ENCODE measurements at places on chromosomes 7 and 10.

DNA sequence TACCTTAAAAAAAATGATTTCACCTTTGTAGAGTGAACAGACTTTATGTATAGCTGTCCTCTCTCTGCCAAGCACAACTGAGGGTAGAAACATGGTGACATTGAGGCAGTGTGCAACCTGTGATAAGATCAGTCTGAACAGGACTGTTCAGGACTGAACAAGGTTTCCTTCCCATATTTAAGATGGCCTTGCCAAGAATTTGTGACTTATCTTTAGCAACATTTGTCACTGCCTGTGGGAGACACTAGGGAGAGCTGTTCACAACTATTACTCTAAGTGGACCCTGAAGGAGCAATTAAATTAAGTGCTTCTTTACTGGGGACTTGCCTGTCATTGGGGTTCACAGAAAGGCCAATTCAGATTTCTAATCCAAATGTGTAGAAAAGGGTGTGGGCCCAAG lies 6.7 kb downstream of the OR13A1 start:
- no peak for DNase-seq

DNA sequence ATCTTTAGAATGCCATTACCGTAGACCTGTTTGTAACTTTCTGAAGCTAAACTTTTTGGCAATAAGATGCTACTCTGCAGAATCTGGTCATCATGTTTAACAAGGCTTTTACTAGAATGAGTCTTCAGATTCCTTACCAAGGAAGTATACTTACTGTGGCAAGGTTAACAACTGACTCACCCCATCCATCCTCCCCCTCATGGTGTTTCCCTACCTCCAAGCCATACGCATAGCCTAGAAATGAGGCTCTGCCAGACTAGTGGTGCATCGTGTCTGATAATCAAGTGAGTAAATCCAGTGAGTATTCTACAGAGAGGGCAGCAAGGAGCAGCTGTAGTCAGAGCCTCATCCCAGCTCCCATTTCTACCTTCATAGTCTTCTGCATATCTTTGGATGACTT lies 223.6 kb downstream of the IPMK start:
- DNase-seq: no peak

- no peak for DNase-seq
These were observed 116.4 kb upstream of the SEM1 start for GRCh38 chr7:96826089-96826488.

DNA sequence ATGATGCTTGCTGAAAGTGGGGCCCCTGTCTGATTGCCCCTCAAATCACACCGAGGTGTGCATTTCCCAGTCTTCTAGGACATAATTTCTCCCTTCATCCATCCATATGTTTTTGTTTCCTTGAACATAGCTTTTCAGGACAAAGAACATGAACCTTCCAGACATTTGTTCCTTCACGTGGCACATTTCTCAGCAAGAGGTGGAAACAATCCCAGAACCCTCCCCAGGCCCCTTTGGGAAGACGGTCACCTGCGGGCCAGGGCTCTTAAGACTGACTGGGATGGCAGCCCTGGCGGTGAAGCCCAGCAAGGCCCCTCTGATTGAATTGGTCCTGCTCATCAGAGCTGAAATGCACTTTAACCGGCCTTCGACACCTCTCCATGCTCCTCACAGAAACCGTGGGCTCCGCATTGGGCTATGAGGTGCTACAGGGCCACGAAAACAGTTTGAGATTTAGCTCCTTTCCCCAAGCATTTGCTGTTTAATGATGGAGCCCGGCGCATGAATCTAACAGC lies 522.5 kb upstream of the DPP6 start:
- no peak for DNase-seq

DNA sequence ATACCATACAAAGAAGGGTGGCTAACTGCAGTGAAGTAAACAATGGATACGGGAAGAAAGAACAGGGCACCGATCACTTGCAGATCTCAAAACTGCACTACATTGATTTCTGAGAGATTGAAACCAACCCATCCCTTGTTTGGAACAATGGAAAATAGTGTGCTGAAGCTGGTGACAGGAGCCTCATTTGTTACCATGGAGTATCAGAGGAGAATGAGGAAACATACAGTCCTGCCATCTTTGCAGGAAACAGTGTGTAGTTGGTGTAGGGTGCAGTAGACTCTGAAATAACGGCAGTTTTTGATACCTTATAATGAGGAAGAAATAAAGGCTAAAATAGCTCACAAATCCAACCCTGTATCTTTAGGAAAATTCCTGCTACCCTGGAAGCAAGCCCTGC lies 118.5 kb downstream of the ARHGAP21 start:
- DNase-seq: no peak

DNA sequence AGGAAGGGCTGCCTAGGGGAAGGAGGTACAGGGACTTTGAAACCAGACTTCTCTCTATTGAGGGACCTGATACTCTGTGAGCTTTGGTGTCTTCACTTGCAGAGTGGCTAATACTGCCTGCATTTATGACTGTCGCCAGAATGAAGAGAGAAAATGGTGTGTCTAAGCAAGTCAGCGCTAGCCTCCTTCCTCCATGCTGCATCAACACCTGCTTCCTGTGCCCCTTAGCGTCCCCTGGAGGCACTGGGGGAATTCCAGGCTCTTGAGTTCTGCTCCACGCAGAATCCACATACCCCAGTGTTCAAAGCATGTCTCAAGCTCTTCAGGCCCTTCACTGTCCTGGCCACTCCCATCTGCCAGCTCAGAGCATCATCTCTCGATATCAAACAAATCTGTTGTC lies 140.5 kb downstream of the PKD1L1 start:
- no peak for DNase-seq

GRCh38 chr10:129760416-129760815 lies 203.7 kb downstream of the EBF3 start:
- DNase-seq: no peak

- no peak for DNase-seq
These were observed 611.2 kb downstream of the SDK1 start for GRCh38 chr7:3912291-3912690.

GRCh38 chr7:157627033-157627432 lies 290.2 kb downstream of the DNAJB6 start:
- DNase-seq: no peak

- no peak for DNase-seq
These were observed 159.4 kb upstream of the MEOX2 start for GRCh38 chr7:15845868-15846267.

DNA sequence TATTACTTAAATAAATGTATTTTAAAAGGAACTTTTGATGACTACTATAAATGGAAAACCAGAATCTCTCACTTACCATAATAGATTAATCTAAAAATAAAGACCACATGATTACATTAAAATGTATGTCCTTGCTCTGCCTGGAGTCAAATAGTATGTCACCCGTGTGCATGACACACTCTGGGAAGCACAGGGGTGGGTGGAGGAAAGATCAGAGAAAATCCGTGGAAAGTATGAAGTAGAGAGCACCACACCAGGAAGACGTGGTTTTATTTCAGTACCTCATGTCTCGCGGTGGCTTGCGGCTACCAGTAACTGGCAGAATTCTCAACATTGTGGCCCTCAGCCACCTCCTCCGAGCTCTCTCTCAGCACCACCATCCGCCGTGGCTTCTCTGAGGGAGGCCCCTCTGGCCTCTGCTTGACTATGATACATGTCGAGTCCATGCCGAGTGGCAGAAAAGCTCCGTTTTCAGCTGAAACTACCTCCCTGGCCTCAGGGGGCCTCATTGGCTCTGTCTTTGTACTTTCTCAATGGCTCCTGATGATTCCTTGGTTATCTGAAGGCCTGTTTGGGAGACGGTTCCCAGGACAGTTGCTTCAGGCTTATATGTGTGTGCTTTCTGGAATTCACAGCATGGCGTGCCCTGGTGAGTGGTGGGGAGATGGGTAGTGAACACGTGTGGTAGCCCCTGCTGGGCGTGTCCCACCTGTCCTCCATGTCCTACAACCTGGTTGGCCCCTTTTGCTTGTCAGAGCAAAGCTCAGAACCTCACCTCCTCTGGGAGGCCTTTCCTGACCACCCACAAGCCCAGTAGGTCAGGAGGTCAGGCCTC lies 49.8 kb downstream of the LHPP start:
- DNase-seq: no peak

- DNase-seq: no peak
These were observed 49.4 kb downstream of the FRMPD2 start for GRCh38 chr10:48224979-48225560.

- DNase-seq: no peak
These were observed 596.0 kb upstream of the TPK1 start for GRCh38 chr7:145431834-145432233.

GRCh38 chr7:137882261-137882668 lies 35.5 kb upstream of the DGKI start:
- DNase-seq: no peak

GRCh38 chr10:72720814-72721660 lies 29.1 kb downstream of the MCU start:
- DNase-seq: no peak

- DNase-seq: no peak
These were observed 48.0 kb downstream of the BRAF start for GRCh38 chr7:140876519-140877248.

DNA sequence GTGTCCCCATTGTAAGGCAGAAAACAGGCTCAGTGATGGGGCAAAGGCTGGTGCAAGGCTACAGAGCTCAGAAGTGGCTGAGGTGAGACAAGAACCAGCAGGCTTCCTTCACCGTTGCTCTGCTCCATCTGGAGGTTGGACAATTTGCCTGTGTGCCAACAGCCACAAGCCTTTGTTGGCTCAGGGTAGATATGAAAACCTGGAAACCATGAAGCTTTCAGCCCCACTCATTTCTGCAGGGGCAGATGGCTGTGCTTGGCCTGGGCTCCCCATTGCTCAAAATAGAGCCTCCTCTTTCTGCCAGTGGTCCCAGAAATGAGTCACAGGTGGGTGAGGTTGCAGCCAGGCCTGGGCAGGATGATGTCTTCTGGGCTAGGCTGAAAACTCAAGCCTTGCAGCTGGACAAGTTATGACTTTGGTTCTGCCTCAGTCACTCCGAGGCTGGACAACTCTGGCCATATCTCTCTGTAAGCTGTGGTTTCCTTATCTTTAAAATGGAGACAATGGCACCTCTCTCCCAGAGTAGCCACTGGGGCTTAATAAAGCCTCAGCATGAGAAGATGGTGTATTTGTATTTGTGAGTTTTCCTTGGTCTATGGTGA lies 12.2 kb upstream of the ZNF273 start:
- no peak for DNase-seq

DNA sequence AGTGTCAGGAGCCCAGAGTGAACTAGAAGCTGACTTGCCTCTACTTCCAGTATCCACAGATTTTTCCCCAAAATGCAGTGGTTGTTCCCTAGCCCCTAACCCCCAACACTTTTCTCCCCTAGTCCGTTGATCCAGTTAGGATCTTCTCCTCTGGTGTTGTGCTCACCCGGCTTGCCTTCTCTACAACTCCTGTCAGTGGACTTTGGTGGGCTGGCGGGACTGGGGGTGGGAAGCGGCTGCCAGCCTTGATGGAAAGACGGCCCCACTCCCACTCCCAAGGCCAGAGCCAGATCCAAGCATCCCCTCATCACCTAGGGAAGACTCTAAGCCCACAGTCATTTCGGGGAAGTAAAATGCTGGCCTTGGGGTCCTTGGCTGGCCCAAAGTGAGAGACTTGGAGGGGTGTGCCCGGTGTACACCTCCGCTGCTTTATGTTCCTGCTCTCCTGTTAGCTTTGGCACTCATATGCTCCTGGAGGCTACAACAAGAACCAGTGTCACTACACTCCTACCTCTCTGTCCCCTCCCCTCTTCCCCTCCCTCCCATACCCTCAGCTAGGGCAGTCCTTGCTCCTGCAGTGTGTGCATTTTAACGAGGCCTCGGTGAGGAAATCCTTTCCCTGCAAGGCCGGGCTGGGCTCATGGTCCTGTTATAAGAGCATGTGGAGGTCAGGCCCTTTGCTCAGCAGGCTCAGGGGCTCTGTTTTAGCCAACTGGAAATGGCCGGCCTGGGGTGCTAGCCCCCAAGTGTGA lies 930 bp upstream of the HOXA10 start:
- DNase-seq: no peak

GRCh38 chr7:130903358-130903974 lies 169.5 kb upstream of the KLF14 start:
- no peak for DNase-seq

DNA sequence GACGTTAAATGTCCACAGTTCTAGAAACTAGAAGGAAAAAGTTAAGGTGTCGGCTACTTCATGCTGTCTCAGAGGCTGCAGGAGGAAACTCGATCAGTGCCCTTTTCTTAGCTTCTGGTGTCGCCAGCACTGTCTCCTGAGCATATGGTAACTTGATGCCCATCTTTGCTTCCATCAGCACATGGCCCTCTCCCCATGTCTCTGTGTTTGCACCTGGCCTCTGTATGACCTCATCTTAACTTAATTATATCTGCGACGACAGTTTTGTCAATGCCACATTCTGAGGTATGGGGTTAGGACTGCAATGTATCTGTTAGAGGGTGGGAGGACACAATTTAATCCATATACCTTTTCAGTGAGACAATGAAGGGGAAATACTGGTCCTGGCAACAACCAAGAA lies 449.9 kb downstream of the POM121L12 start:
- no peak for DNase-seq

DNA sequence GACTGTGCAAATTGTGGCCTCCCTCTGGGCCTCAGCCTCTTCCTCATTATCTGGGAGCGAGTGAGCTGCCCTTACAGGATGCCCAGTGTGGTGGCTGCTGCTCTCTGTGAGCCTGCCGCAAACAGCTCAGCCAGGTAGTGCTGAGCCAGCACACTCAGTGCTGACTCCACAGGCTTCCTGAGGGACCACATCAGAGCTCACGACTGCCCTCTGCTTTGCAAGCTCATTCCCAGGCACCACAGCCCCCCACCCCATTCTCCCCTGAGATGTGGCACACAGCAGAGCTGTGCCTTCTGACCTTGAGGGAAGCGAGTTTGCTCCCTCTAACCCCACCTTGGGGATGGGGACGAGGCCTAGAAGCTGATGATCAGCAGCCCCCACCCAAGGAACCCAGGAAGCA lies 230.5 kb upstream of the PPP2R2D start:
- DNase-seq: no peak

DNA sequence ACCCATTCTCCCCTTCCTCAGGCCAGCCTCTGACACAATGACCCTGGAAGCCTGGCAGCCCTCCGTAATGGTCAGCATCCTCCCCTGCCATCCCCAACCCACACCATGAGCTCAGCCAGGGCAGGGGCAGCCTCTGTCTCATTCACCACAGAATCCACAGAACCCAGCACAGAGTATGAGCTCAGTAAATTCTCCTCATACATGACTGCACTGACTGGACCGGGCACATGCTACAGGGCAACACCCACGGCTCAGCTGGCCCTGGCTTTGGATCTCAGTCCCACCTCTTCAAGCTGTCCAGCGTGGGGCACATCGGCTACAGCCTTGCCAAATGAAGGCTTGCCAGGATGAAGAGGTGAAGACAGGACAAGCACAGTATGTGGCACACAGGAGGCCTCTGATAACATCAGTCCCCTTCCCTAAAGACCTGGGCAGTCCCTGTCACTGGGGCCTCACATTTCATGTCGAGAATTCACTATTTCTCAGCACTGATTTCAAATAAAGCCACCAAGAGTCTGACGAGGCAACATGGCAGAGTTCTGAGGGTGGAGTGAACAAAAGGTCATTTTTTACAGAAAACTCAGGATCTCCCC lies 7.9 kb downstream of the GPRIN2 start:
- no peak for DNase-seq

- DNase-seq: no peak
These were observed 239.5 kb downstream of the MGMT start for GRCh38 chr10:129706523-129706922.

- DNase-seq: no peak
These were observed 826.4 kb downstream of the LRMDA start for GRCh38 chr10:76257816-76258215.

- DNase-seq: no peak
These were observed 52.1 kb downstream of the TRRAP start for GRCh38 chr7:98930464-98930863.

- no peak for DNase-seq
These were observed 280.0 kb upstream of the GNAI1 start for GRCh38 chr7:79854621-79855020.

- no peak for DNase-seq
These were observed 22.7 kb downstream of the CYP2C19 start for GRCh38 chr10:94785211-94785610.
